ENCODE measurements at places on chromosomes 13 and 19.

GRCh38 chr13:106527826-106528225 is 7.6 kb downstream of the EFNB2 start:
- DNase-seq, result no peak

- DNase-seq, result no peak
These were observed 91.7 kb upstream of the ANKRD10 start for GRCh38 chr13:111006506-111007031.

DNA sequence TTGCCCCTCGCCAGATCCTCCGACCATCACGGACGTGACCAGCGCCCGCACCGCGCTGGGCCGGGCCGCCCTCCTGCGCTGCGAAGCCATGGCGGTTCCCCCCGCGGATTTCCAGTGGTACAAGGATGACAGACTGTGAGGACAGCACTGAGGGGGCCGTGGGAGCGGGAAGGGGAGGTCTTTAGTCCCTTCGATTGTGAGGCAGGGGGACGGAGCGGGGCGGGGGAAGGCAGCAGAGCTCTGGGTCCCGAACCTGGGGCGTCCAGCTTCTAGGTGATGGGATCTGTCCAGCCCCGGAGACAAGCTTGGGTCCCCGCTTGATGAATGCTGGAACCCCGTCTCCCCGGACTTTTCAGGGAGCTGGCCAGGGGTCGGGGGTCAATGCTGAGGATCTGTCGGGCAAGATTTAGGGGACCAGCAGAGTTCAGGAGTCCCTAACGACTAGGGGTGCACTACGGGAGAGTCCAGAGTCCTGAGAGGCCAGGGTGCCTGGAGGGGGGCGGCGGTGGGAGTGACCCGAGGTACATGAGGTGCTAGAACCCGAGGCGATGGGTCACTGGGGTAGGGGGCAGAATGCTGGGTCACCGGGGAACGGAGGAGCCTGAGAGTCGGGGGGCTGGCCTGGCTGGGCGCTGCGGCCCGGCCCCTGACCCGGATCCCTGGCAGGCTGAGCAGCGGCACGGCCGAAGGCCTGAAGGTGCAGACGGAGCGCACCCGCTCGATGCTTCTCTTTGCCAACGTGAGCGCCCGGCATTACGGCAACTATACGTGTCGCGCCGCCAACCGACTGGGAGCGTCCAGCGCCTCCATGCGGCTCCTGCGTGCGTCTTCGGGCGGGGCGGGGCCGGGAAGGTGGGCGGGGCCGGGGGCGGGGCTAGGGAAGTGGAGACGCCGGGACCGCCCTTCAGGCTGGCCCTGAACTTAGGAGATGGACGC is 14.6 kb downstream of the VSIG10L start:
- peak; percentile 21 for DNase-seq

- no peak for DNase-seq
These were observed 159.1 kb downstream of the LIG4 start for GRCh38 chr13:108056278-108056677.

- no peak for DNase-seq
These were observed 50.7 kb upstream of the USP29 start for GRCh38 chr19:57068921-57069697.

GRCh38 chr13:49690133-49690994 is 922 bp downstream of the EBPL start:
- no peak for DNase-seq

GRCh38 chr19:15456871-15457700 is 7.3 kb downstream of the RASAL3 start:
- DNase-seq, result no peak
